Purkinje cell (primary cell): ENCODE measurements at places on chromosomes 5 and 9. TPM values are rescaled to one million over a fixed set of nuclear protein-coding genes. Genes with fewer than 3 reads are reported as not detected.

Gene CDKN2B
- 19.8 and 25.9 TPM in 2 replicates for polyA plus RNA-seq

Gene SLC4A9
- polyA plus RNA-seq, result 0.11 TPM in 1 of 2 replicates, not detected in the other

Gene TUSC1
- 2.6 and 3.9 TPM in 2 replicates for polyA plus RNA-seq

Gene CCL21
- not detected in 2 replicates for polyA plus RNA-seq

Gene PALM2AKAP2
- polyA plus RNA-seq, result 1.7 and 5.4 TPM in 2 replicates

Gene TICAM2
- polyA plus RNA-seq, result 1.6 and 2.7 TPM in 2 replicates

Gene MYMK
- not detected in 2 replicates for polyA plus RNA-seq

Gene PCDHB7
- 0.78 TPM in 1 of 2 replicates, not detected in the other for polyA plus RNA-seq

Gene SPATA6L
- 0.65 and 3.5 TPM in 2 replicates for polyA plus RNA-seq

Gene S1PR3
- 0.19 and 0.39 TPM in 2 replicates for polyA plus RNA-seq

Gene MYOT
- polyA plus RNA-seq, result 1.7 and 7.7 TPM in 2 replicates

Gene ADRA1B
- not detected in 2 replicates for polyA plus RNA-seq

Gene YTHDC2
- polyA plus RNA-seq, result 10.4 and 12.8 TPM in 2 replicates
